ENCODE measurements at places on chromosomes 5 and 9. TPM values are rescaled to one million over a fixed set of nuclear protein-coding genes. Genes with fewer than 3 reads are reported as not detected.

GRCh38 chr9:120745278-120745677 lies 31.0 kb upstream of the MEGF9 start:
- no peak for DNase-seq
- no peaks in the 10 kb centered on the region for H3K36me3 ChIP-seq
- H3K4me1 ChIP-seq: peaks cover 50% of the 10 kb centered on the region
- H3K27ac ChIP-seq: peak overlapping the region; percentile 83

GRCh38 chr9:107875571-107875980 lies 386.0 kb upstream of the KLF4 start:
- no peak for DNase-seq
- no peaks in the 10 kb centered on the region for H3K36me3 ChIP-seq
- no peak overlapping the region for H3K27ac ChIP-seq
- no peaks in the 10 kb centered on the region for H3K27me3 ChIP-seq
- H3K4me3 ChIP-seq: no peak overlapping the region

DNA sequence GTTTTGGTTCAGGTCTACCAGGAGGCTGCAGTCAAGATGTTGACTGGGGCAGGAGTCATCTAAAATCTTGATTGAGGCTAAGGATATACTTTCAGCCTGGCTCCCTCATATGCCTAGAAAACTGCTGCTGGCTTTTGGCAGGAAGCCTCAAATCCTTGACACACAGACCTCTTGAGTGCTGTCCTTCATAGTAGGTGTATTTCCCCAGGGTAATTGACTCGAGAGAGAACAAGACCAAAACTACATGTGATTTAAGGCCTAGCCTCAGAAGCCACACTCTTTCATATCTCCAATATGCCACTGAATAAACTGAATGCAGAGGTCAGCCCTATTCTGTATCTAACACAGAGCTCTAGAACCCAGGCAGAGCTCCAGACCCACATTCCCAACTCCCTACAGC lies 402.3 kb upstream of the ADAMTS16 start:
- no peaks in the 10 kb centered on the region for H3K36me3 ChIP-seq

DNA sequence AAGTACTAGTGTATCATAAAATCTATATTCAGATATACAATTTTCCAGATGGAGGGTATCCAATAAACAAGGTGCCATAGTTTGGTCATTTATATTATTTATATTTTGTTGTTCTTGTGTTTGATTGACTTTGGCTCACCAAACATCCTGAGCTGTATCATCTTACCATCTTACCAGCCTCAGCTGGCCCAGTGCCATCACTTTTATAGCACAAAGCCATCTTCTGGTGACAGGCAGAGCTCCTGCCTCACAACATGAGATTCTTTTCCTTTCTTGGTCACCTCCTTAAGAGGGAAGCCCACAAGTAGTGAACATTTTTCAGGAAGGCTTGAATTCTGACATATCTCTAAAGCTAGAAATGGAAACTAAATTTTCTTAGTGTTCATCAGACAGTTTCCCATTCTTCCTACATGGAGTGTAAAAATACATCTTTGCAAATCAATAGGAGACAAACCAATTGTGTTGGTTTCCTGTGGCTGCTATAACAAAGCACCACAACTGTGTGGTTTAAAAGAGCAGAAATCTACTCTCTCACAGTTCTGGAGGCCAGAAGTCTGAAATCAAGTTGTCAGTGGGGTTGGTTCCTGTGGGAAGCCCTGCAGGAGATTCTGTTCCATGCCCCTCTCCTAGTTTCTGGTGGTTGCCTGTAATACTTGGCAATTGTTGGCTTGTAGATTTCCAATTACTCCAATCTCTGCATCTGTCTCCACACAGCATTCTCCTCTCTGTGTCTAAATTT lies 341.8 kb downstream of the MAN2A1 start:
- H3K4me1 ChIP-seq: no peaks in the 10 kb centered on the region
- H3K36me3 ChIP-seq: no peaks in the 10 kb centered on the region
- no peaks in the 10 kb centered on the region for H3K27me3 ChIP-seq
- DNase-seq: no peak

- no peaks in the 10 kb centered on the region for H3K36me3 ChIP-seq
- no peaks in the 10 kb centered on the region for H3K4me1 ChIP-seq
- H3K27ac ChIP-seq: no peak overlapping the region
- no peak for DNase-seq
- 0 out of 2 replicates have a peak, but pooled peaks cover 4% of the 10 kb centered on the region for H3K27me3 ChIP-seq
These were observed 82.2 kb upstream of the GABRP start for GRCh38 chr5:170701334-170701733.

GRCh38 chr9:125604196-125604595 lies 102.8 kb downstream of the MAPKAP1 start:
- no peaks in the 10 kb centered on the region for H3K27me3 ChIP-seq
- H3K27ac ChIP-seq: no peak overlapping the region
- no peak for DNase-seq
- no peaks in the 10 kb centered on the region for H3K36me3 ChIP-seq
- H3K4me3 ChIP-seq: no peak overlapping the region
- no peaks in the 10 kb centered on the region for H3K4me1 ChIP-seq

DNA sequence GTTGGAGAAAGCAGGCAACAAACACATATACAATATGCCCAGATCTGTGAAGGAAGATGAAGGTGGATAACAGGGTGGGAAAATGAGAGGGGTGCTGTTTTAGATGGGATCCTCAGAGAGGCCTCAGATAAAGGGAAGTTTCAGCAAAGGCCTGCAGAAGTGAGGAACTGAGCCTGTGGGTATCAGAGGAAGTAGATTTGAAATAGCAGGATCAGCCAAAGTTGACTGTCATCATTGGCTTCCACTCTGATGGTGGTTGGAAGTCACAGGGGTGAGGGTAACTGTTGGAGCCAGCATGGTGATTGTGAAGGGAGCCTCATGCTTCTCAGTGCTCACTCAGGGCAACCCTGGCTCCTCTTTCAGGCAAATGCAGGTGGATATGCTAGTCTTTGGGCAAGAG lies 607.2 kb upstream of the CLINT1 start:
- H3K36me3 ChIP-seq: no peaks in the 10 kb centered on the region
- H3K27me3 ChIP-seq: no peaks in the 10 kb centered on the region
- no peaks in the 10 kb centered on the region for H3K4me1 ChIP-seq

- no peak overlapping the region for H3K4me3 ChIP-seq
- no peak for DNase-seq
- no peaks in the 10 kb centered on the region for H3K36me3 ChIP-seq
- H3K4me1 ChIP-seq: peaks cover 3% of the 10 kb centered on the region
These were observed 40.2 kb downstream of the NFIB start for GRCh38 chr9:14273696-14274121.

DNA sequence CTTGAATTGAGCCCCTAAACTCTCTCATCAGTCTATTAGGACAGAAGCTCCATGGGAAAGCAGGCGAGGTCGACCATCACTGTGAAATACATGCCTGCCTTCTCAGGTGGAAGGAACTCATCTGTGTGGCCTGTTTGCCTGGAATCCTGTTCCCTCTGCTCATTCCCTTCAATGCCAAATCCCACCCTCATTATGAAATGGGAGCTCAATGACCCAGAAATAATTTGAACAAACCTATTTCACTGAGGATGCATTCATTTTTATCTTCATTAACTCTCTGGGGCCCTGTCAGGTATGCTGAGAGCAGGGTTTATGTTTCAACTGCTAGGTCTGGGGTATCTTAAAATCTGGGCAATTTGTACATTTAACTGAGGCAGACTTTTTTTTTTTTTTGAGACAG lies 142.2 kb downstream of the MED27 start:
- no peaks in the 10 kb centered on the region for H3K4me1 ChIP-seq
- no peak overlapping the region for H3K27ac ChIP-seq
- DNase-seq: no peak
- no peak overlapping the region for H3K4me3 ChIP-seq
- H3K27me3 ChIP-seq: no peaks in the 10 kb centered on the region

- no peak overlapping the region for H3K4me3 ChIP-seq
- no peak overlapping the region for H3K27ac ChIP-seq
- H3K27me3 ChIP-seq: no peaks in the 10 kb centered on the region
- no peak for DNase-seq
- no peaks in the 10 kb centered on the region for H3K36me3 ChIP-seq
These were observed 83.6 kb downstream of the ARHGEF28 start for GRCh38 chr5:73709536-73710129.

C9orf50 gene
- total RNA-seq: not detected

NR6A1 gene
- 3.1 TPM for total RNA-seq

ZNF300 gene
- total RNA-seq: not detected

TLX3 gene
- not detected for total RNA-seq
